ENCODE measurements at places on chromosomes 7 and 10.

DNA sequence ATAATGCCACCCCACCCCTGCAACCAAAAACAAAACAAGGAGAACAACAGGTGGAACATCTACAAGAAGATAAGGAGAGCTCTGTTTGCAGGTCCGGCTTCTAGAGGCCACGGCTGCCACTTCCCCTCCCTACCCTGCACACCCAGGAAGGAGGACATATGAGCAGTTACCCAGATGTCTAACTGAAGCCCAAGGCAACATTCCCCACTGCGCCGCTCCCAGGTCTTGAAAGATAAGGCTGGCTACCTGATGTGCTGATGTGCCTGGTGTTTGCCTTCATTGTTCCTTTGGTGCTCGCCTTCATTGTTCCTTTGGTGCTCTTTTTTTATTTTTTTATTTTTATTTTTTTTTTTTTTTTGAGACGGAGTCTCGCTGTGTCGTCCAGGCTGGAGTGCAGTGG is 21.0 kb downstream of the HPS6 start:
- no peak overlapping the region for H3K4me3 ChIP-seq
- peaks cover 2% of the 10 kb centered on the region for H3K36me3 ChIP-seq
- no peaks in the 10 kb centered on the region for H3K27me3 ChIP-seq

DNA sequence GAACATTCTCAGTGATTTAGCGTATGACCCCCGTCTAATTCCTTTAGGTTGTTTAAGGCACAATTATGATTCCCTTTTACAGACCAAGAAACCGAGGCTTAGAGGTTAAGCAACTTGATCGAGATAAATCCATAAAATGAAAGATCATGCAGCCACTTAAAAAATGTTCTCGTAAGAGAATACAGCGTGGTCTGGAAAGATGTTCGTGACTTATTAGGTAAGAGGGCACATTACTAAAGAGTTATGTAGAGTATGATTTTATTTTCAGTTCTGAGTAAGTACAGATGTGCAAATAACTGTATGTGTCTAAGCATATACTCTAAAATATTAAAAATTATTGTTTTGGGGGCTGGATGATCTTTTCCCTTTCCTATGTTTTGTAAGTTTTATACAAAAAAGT is 575.1 kb downstream of the PARD3 start:
- H3K4me1 ChIP-seq = peaks cover 29% of the 10 kb centered on the region
- H3K27me3 ChIP-seq = no peaks in the 10 kb centered on the region
- H3K27ac ChIP-seq = no peak overlapping the region

GRCh38 chr10:132815168-132815857 is 29.4 kb upstream of the NKX6-2 start:
- peaks cover 55% of the 10 kb centered on the region for H3K27me3 ChIP-seq
- H3K36me3 ChIP-seq = peaks cover 5% of the 10 kb centered on the region

- peaks cover 8% of the 10 kb centered on the region for H3K27me3 ChIP-seq
- no peak for DNase-seq
- H3K4me3 ChIP-seq = no peak overlapping the region
- no peak overlapping the region for H3K27ac ChIP-seq
- no peaks in the 10 kb centered on the region for H3K4me1 ChIP-seq
- H3K36me3 ChIP-seq = no peaks in the 10 kb centered on the region
These were observed 9.0 kb upstream of the GPR141 start for GRCh38 chr7:37674531-37674930.

Data from chondrocyte (in vitro differentiated cells).